ENCODE measurements at places on chromosomes 3 and 15.
A peak's percentile ranks its signal among the peaks of the same experiment; 100 is the strongest.

DNA sequence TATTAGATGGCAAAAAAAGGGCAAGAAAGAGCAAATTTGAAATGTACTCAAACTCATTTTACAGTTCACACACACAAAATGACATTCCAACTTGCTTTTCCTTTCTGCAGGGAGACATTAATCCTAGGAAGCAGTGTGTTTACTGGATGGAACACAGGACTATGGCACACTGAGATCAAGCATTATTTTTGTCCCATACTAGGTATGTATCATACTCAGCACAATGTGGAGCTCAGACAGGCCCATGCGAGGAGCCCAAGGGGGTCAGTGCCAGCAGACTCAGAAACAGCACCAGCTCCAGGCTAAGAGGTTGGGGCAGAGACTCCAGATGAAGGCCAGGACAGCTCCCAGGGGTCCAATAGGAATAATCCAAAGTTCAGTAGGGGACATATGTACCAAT is 30.8 kb upstream of the SLC35G2 start:
- no peak for DNase-seq

GRCh38 chr15:87450314-87450713 is 806.2 kb downstream of the NTRK3 start:
- no peak for DNase-seq

DNA sequence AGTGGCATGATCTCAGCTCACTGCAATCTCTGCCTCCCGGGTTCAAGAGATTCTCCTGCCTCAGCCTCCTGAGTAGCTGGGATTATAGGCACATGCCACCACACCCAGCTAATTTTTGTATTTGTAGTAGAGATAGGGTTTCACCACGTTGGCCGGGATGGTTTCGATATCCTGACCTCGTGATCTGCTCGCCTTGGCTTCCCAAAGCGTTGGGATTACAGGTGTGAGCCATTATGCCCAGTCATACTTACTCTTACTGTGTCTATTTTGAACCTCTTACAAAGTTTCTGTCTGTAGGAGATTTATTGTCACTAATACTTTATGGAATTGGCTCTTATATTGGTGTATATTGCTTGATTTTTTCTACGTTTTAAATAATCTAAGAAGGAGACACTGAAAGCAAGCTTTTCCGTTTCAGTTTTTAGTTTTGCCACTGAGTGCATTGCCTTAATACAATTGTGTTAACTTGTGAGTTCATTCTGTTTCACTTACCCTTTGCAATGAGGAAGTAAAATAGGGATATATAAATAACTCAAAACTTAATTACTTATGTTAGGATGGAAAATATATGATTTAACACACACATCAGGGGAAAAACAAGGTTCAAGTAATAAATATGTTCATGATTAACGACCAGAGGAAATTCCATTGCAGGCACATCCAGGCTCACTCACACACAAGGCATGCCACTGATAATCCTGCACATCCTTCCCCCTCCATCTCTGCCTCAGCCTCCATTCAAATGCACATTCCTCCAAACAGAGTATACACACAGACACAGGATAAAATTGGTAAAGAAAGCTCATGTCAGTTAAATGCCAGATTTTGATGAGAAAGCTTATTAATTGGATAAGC is 279.3 kb upstream of the RASGRP1 start:
- no peak for DNase-seq

DNA sequence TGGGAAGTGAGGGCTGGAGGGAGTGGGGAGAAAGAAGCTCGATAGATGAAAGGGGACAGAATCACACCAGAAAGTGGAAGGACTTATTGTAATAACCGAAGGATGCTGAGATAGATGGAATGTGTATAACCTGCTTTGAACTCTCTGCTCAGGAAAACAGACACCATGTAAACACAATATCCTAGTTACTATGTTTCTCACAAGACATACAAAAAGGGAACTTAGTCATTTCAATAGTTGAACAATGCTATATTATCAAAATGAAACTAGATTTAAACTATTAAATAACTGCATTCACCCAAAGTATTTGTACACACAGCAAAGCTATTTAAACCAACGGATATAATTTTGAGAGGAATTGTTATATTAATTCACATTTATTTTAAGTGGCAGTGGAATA is 108.3 kb upstream of the GADL1 start:
- DNase-seq, result no peak

- no peak for DNase-seq
Observed at GRCh38 chr15:34147371-34148140, 45.7 kb downstream of the PGBD4 start.

- DNase-seq, result no peak
Observed at GRCh38 chr15:77633913-77634265, 1.2 kb upstream of the LINGO1 start.

DNA sequence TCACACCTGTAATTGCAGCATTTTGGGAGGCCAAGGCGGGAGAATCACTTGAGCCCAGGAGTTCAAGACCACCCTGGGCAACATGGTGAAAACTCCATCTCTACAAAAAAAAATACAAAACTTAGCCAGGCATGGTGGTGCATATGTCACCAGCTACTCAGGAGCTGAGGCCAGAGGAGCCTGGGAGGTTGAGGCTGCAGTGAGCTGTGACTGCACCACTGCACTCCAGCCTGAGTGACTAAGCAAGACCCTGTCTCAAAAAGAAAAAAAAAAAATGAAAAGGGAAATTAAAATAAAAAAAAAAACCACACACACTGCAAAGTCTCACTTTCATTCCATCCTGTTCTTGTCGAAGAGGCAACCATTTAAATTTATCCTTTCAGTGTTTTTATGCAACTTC is 100.8 kb upstream of the PIAS1 start:
- no peak for DNase-seq

- no peak for DNase-seq
Observed at GRCh38 chr15:47209591-47209990, 507.7 kb upstream of the SEMA6D start.

DNA sequence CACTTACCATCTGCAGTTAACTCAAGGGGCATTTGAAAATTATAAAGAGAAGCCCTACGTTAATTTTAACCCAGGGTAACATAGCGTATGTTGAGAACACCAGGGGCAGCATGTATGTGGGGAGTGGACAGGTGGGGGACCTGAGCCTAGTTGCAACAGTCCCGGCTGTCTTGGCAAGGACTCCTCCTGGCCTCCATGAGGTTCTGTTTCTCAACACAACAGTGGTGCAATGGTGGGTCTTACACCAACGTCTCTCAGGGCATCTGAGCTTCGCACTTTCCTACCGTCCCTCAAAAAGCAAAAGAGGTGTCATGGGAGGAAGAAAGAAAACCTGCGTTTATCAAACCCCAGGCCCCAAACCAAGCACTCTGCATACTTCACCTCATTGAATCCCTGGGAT is 50.6 kb downstream of the MGLL start:
- no peak for DNase-seq

DNA sequence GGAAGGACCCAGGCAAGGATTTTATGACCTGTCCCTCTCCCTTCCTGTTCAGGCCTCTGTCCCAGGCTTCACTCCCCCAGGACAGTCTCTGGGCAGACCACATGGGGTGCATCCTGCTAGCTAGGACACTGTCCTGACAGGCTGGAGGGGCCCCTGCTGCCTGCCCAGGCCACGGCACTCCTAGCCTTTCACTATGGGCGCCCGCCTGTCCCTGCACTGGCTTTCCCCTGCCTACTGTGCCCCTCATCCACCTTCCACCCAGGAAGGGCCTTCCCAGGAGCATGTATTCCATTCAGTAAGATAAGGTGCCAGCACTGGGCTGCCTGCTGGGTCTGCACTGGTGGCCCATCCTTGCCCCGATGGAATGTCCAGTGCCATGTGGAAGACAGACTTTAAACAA is 145.3 kb downstream of the DNAJB8 start:
- DNase-seq, result no peak

- no peak for DNase-seq
Observed at GRCh38 chr3:86990012-86990733, 776 bp downstream of the VGLL3 start.

DNA sequence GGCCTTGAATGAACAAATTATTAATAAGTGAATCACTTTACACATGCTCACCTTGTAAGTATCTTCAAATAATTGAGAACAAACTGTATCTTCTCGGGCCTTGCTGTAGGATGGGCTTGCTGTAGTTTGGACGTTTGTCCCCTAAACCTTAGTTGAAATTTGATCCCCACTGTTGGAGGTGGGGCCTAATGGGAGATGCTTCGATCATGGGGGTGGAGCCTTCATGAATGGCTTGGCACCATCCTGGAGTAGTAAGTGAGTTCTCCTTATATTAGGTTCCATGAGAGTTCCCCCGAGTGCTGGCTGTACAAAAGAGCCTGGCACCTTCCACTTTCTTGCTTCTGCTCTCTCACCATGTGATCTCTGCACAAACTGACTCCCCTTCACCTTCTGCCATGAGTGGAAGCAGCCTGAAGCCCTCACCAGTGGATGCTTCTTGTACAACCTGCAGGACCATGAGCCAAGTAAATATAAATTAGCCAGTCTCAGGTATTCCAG is 29.3 kb downstream of the PIGB start:
- DNase-seq, result no peak

- DNase-seq, result peak; percentile 11
Observed at GRCh38 chr3:38579551-38580449, 69.7 kb downstream of the SCN5A start.

DNA sequence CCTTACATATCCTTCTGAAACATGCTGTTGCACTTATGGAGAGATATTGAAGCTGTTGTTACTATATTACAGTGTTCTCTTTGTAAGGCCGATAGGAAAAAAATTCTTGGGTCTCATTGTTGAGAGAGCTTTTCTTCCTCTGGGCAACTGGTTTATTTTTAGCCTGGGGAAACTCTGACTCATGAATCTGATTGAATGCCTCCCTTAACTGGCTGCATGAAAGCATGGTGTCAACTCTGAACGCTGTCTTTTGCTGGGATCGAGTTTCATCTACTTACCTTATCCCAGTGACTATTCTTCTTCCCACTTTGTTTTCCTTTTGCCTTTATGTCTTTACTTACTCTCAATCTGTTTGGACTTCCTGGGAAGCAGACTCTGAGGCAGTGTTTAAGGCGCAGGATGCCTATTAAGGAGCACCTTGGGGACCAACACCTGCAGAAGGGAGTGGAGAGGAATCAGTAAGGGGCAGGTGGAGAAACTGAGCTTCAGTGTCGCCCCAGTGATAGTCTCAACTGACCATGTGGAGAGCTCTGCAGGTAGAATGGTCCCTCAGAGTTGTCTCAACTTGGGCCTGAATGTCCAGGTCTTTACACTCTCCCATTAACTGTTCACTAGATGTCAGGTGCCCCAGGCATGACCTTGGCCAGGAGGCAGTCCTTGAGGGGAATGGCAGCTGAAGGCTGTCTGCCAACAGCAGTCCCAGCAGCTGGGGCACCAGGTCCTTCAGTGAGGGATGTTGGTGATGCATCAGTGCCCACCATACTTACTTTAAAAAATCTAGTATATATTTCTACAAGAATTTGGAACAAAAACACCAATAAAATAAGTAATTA is 88.9 kb upstream of the CCNL1 start:
- DNase-seq, result no peak

DNA sequence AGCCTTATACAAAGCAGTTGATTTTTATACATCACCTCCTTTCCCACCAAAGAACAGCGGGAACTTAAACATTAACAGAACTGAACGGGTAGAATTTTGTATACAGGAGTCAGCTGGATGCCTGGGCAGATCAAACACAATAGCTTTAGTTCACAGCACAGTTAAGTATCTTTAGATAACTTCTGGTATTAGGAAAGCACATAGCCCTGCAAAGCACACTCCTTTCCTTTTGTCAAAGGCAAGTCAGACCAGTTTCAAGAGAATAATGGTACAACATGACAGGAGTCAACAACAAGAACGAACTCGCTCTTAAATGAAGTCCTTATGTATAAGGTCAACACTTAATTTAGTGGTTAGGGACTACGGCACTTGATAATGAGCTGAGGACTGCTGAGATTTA is 26.3 kb downstream of the ABCC5 start:
- no peak for DNase-seq

GRCh38 chr3:82938821-82939328 is 1177.4 kb upstream of the GBE1 start:
- DNase-seq, result no peak

GRCh38 chr3:134342259-134342658 is 32.0 kb downstream of the AMOTL2 start:
- no peak for DNase-seq

GRCh38 chr3:141849056-141849815 is 27.2 kb upstream of the ATP1B3 start:
- DNase-seq, result no peak

- no peak for DNase-seq
Observed at GRCh38 chr15:66715720-66716655, 14.0 kb downstream of the SMAD6 start.

- DNase-seq, result no peak
Observed at GRCh38 chr3:130823996-130824395, 69.9 kb upstream of the ATP2C1 start.

DNA sequence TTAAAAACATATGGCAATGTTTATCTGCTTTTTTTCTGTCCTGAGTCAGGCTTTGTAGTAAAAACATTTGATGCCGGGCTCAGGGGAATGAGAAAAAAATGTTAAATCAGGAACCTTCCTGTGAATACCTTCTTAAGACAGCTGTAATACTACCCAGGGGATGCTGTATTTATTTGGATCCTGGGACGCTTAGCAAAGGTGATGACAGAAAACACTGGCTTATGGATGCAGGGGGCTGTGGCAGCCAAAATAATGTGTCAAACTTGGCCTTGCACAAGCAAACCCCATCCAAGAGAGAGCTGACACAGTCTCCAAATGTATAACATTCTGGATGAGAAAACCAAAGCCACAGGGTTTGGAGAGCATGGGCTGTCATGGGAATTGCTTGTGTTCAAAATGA is 438.2 kb upstream of the PROK2 start:
- no peak for DNase-seq

DNA sequence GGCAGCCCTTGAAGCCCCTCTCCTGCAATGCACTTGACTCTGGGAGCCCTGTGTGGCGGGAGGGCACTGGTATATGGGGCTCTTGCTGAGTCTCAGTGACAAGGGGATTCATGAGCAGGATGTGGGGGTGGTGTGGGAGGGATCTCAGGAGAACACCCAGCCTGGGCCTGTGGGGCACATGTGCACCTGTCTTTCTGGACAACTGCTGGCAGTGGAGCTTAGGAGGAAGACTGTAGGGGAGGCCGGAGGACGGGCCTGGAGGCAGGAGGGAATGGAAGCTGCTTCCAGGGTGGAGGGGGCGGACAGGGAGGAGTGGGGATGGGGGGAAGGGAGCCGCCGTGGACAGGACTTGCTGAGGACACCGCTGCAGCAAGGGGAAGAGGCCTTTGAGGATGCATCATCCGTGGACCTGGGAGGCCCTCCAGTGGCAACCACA is 10.8 kb upstream of the SNRPA1 start:
- no peak for DNase-seq

DNA sequence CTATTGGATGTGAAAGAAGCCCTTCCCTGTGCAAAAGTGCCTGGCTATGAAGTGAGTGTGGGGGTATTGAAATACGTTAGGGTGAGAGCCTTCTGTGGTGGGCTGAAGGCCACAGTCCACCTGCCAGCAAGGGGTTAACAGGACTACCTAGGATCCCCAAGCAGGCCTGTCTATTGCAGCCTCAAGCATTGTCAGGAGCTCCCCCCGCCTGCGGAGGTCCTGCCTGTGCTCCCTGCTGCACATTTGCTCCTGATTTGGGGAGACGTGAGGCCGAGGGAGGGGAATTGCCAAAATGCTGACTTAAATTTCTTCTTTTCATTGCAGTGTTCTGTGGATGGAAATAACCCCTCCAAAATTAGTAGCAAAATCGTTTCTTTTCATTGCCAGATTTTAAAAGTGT is 56.2 kb downstream of the GABRG3 start:
- DNase-seq, result no peak

Measured in NAMALWA (cell line).